ENCODE measurements at places on chromosomes 1 and 21.

GRCh38 chr1:206075786-206076755 lies 23.1 kb downstream of the RHEX start:
- DNase-seq = no peak

DNA sequence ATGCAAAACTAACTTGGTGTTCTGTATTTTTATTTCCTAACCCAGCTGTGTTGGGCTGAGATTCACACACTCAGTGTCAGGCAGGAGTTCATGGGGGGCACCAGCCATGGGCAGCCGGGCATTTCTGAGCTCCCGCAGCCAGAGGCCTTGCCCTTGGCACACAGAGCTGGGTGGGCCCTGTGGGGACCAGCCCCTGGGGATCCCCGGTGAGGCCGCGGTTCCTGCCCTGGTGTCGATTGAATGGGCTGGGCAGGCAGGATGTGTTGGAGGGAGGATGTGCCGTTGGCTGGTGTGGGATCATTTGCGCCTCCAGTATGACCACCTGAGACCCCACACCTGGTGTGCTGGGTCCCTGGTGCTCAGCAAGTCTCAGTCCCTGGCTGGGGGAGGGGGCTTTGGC lies 91.0 kb downstream of the PRDM16 start:
- DNase-seq = no peak

- DNase-seq = no peak
These were observed 43.9 kb downstream of the NAV1 start for GRCh38 chr1:201582705-201583442.

DNA sequence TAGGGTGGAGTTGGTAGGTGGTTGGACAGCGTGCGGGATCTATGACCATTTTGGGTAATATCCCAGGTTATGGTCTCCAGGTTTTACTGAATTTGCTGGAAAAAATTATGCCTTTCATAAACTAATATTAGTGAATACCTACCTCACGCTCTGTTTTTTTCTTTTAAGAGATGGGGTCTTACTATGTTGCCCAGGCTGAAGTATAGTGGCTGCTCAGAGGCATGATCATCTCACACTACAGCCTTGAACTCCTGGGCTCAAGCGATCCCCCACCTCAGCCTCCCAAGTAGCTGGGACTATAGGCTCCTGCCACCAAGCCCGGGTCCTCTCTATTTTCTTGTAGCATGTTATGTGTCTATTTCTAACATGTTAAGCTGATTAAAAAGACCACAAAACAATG lies 100.2 kb downstream of the RHOU start:
- no peak for DNase-seq

GRCh38 chr1:177796561-177796960 lies 173.3 kb downstream of the SEC16B start:
- DNase-seq = no peak

DNA sequence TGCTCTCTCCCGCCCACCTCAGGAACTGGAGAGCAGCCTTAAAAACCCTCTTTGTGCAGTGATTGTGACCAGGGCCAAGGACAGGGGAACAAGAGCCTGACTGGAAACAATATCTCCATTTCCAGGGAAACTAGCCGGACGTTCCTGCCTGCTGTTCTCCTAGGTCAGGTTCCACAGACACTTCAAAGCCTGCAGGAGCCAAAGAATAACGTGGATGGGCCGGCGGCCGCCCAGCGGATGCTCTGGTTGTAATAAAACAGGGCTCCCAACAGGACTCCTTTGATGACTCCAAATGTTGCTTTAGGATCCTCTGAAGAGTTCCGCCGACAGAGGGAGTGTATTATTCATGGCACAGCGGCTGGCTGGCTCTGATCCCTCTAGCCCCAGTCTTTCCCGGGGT lies 162.2 kb downstream of the PLXNA2 start:
- no peak for DNase-seq

- no peak for DNase-seq
These were observed 13.3 kb downstream of the SLC66A1 start for GRCh38 chr1:19325368-19325957.

DNA sequence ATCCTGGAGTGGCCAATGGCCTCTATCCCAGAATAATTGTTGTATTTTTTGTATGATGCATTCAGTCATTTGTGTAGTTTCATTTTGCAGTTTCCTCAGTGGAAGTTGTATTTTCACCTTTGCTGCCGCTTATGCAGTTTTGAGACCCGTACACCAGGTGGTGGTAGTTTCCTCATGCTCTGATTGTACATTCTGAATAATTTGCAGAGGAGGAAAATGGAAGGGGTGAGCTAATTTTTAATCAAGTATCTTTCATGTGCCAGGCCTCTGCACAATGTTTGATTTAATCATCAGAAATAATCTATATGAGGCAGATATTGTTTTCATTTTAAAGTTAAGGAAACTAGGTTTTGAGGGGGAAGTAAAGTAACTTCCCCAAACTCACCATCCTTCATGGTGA lies 29.5 kb downstream of the HLX start:
- DNase-seq = no peak

DNA sequence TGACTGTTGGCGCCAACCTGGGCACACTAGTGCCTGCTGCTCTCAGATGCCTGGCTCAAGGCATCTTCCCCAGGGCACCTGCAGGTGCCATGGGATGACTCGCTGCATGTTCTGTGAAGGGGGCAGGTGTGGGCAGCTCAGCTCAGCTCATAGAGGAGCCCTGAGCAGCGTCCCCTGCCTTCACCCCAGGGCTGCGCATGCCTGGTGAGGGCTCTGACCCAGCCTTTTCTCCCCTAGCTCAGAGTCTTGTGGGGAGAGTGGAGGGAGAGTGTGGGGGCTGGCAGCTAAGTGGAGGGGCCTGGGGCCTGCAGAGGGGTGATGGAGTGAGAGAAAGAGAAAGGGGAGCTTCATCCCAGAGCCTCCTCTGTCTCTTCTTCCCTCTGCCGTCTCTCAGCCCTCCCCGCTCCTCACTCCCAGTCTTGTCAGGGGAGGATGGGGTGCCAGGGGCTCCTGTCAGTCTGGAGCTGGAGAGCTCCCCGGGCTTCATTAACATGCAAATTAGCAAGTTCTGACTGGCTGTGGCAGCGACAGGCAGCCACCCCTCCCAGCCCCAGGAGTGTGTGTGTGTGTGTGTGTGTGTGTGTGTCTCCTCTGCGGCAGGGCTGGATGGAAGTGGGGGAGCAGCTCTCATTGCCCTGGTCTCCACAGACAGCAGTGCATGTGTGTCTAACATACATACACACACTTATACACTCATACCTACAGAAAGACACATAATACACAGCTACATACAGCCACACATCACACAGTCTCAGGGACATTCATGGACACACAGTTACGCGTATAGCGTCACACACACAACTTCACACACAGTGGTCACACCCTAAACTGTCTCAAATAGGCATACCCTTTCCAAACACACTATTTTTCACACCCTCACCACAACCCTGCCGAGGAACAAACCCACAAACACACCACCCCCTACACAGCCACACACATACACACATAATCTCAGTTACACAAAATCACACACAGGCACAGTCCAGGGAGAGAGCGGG lies 34.0 kb downstream of the FOXO6 start:
- no peak for DNase-seq

- no peak for DNase-seq
These were observed 185.5 kb upstream of the ZC3H12A start for GRCh38 chr1:37288900-37289299.

- no peak for DNase-seq
These were observed 5.5 kb downstream of the MTR start for GRCh38 chr1:236800623-236801022.

DNA sequence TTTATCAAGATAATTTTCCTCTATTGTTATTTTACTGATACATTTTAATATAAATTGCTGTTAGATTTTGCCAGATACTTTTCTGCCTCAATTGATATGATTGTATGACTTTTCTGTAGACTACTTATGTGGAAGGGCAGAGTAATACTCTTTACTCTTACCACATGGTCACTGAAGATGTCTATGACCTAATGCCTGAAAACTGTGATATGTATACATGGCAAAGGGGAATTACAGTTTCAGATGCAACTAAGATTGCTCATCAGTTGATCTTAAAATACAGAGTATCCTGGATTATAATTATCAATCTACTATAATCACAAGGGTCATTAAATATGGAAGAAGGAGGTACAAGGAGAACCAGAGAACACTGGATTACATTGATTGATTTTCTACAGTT lies 1528.0 kb downstream of the BRINP3 start:
- DNase-seq = no peak

DNA sequence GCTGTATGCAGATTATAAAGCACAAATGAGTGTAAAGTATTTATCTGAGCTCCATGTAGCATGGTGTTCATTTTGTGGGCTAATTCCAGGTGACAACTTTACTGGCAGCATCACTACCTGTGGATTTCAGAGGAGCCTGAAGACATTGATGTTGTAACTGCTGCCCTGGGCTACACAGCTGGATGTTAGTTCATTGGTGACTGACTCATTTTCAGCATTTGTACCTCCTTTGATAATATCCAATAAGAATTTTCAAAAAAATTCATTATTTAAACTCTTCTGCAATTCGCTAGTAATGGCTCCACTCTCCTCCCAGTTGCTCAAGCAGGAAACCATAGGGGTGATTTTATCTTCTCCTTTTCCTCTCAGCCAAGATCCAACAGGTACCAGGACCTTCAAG lies 37.3 kb upstream of the HSD3B1 start:
- DNase-seq = no peak

DNA sequence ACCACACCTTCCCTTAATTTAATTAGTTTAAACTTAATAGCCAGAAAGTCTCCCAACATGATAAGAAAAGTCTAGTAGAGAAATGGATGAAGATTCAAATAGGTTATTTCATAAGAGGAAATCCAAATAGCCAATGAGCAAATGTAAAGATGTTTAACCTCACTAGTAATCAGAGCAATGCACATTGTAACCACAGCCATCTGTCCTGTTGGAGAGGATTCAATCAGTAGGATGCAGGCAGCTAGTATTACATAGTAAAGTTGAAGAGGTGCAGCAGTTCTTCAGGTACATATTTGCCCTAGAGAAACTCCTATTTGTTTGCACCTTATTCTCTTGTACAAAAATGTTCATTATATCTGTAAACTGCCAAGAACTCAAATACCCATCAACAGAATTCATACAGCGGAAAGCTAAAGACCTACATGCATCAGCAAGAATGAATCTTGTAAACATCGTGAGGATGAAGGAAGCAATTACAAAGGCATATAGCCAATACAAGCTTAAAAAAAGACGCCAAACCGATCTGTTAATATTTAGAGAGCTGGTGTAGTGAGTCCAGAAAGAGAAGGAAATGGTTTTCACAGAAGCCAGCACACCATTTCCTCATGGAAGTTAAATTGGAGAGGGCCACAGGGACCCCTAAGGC lies 27.9 kb downstream of the DIP2A start:
- DNase-seq = no peak

- DNase-seq = no peak
These were observed 478.1 kb downstream of the TTLL7 start for GRCh38 chr1:83520797-83521196.

- no peak for DNase-seq
These were observed 9.8 kb downstream of the FRRS1 start for GRCh38 chr1:99756598-99756997.

- no peak for DNase-seq
These were observed 6.8 kb upstream of the IL24 start for GRCh38 chr1:206890125-206891060.

- no peak for DNase-seq
These were observed 488 bp downstream of the SLC35D1 start for GRCh38 chr1:67053535-67053784.

- DNase-seq = peak; percentile 45
These were observed 39.6 kb upstream of the LDLRAP1 start for GRCh38 chr1:25503551-25504426.

GRCh38 chr1:44894591-44894990 lies 51.5 kb upstream of the PTCH2 start:
- DNase-seq = no peak

DNA sequence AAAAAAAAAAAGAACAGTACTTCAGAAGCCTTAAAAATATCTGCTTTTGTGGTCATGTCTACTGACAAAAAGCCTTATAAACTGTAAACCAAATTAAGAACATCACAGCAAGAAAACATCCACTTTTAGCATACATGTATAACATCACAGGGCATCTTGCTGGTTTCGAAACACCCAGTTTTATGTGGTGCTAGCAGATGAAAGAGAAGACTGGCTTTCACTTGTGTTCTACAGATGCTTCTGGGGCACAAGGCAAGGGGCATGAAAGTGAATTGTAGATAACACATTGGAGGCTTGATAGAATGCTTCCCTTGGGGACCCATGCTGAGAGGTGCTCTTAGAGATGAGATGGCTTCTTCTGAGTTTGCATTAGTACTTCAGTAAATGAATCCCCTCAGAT lies 543.7 kb upstream of the PKN2 start:
- DNase-seq = no peak

DNA sequence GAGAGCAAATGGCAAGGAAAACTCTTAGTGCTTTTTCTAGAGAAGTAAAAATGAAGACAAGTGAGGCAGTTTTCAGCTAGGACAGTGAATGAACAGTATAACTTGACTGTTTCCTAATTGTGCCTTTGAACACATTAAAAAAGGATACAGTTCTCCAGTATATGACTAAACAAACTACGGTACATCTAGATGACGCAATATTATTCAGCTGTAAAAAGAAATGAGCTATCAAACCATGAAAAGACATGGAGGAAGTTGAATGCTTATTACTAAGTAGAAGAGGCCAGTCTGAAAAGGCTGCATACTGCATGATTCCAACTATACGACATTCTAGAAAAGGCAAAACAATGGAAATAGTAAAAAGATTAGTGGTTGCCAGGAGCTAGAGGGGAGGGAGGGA lies 206.3 kb downstream of the SIPA1L2 start:
- DNase-seq = no peak

DNA sequence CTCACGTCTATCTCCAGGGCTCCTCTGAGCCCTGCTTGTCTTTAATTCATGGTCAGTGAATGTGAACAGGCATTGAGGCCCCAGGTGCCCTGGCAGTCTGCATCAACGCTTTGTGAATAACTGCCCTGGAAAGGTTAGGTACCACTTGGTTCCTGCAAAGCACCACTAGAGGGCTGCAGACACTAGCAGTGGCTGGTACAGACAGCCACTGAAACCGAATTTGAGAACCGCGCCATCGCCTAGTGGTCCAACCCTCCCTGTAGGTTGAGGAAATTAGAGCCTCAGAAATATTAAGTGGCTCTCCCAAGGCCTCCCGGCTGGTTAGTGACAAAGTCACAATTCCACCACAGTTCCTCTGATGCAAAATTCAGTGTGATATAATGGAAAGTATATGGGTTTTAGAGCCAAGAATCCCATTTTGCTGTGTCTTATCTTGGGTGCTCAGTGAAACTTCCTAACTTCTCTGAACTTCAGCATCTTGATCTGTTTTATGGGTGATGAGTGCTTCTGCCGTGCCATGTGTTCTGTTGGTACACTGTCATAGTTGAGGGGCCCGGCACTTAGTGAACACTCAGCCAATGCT lies 46.2 kb upstream of the BCL9 start:
- DNase-seq = peak; percentile 42

GRCh38 chr1:47187231-47187925 lies 2.5 kb downstream of the PDZK1IP1 start:
- DNase-seq = no peak

All from stimulated activated CD8-positive, alpha-beta memory T cell treated with anti-CD3 and anti-CD28 coated beads, Interleukin-7, amount 100 ng/mL, for 1 hour (primary cell).